ENCODE measurements at places on chromosomes 6 and 20. TPM values are rescaled to one million over a fixed set of nuclear protein-coding genes. Genes with fewer than 3 reads are reported as not detected.

Gene CAP2
- total RNA-seq, result 69.6 TPM

GRCh38 chr6:159008656-159009288, 8.8 kb upstream of the RSPH3 start:
- no peak for DNase-seq

DNA sequence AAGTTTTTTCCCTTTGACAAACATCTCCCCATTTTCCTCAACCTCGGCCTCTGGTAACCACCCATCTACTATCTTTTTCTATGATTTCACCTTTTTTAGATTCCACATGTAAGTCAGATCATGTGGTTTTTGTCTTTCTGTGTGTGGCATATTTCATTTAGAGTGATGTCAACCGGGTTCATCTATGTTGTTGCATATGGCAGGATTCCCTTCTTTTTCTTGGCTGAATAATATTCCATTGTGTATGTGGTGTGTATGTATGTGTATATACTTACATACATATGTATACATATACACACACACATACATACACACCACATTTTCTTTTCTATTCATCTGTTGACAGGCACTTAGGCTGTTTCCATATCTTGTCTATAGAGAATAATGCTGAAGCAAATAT, 22.2 kb upstream of the PHIP start:
- no peak for DNase-seq

- DNase-seq, result peak; percentile 89
Observed at GRCh38 chr20:38270869-38271605, 10.5 kb upstream of the KIAA1755 start.

Gene CLPSL1
- not detected for total RNA-seq

- DNase-seq, result no peak
Observed at GRCh38 chr6:111406200-111406721, 76.8 kb downstream of the REV3L start.
